Stimulated activated CD4-positive, alpha-beta T cell treated with anti-CD3 and anti-CD28 coated beads, Interleukin-4, amount 100 ng/mL, for 48 hours (primary cell): ENCODE measurements at places on chromosomes 12 and 14.

DNA sequence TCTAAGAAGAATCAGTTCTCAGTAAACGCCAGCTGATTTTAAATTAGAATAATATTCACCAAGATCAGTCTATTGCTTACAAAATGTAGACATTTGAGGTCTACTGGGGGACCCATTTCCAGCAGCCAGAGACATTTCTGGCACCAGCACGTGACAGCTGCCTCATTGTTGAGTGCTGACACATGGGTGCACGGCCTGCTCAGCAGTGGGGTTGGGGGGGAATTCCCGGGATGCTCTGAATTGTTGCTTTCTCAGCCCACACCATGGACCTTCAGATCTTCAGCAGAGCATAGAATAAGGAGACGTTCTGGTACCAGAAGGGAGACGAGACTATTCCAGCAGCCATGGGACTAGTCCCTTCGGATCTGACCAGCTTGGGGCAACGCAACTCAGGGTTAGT, 18.3 kb downstream of the PLEKHG7 start:
- no peak for DNase-seq

- DNase-seq = no peak
These were observed 389 bp upstream of the CCNB1IP1 start for GRCh38 chr14:20333494-20333841.

GRCh38 chr12:13834241-13834640, 147.2 kb downstream of the GRIN2B start:
- no peak for DNase-seq

GRCh38 chr12:120292661-120293531, at the start of gene RNU4-1:
RNU4-1 (minus strand) TSS chr12:120293237.
- peak; percentile 66 for DNase-seq

- no peak for DNase-seq
These were observed 28.4 kb upstream of the GAS2L3 start for GRCh38 chr12:100545092-100545491.

DNA sequence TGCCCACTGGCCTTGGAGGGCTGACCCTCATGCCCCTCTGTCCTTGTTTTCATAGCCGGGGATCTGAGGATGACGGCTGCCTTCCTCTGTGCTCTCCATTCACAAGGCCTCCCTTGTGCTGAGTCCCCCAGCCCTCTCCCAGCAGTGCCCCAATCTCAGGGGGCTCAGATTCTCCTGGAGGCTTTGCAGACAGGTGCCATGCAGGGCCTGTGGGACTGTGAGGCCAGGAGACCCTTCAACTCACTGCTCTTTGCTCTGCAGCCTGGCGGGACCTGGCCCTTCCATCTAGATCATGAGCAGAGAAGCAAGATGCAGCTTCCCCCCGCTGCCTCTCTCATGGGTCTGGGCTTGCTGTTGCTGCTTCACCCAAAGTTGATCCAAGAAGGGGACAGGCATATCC, 356.0 kb downstream of the BCL11B start:
- no peak for DNase-seq
